ENCODE measurements at places on chromosomes 6 and 20.

DNA sequence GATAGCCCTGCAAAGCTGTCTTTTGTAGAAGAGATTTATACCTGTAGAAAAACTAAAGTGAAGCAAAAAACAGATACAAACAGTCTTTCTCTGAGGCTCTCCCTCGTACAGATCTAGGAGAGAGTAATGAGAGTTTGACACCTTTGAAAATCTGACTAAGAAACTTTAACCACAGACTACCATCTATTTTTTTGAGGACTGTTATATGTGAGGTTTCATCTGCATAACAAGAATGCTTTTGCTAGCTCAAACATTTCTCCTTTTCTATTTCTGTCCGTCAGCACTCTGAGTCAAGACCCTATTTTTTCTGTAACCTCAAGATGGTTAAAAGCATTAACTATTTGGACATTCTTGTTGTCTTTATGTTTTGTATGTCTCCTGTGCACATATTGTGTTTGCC is 193.0 kb downstream of the BTBD3 start:
- DNase-seq, result no peak

DNA sequence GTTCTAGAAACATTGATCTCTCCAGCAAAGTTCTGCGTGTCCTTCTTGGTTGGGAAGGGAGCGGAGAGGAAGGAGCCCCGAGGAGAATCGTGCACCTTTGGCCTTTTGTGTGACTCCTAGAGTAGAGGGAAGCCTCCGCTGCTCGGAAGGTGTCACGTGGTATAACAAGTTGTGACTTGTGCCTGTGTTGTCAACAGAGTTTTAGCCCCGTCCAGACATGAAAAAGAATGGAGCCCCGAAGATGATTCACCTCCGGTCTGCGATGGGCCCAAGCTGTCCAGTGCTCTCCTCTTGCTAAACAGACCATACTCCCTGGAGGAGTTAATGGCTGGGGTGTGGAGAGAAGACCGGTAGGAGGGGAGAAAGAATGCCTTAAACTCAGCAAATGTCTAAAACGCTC is 7.0 kb downstream of the EYA2 start:
- no peak for DNase-seq

DNA sequence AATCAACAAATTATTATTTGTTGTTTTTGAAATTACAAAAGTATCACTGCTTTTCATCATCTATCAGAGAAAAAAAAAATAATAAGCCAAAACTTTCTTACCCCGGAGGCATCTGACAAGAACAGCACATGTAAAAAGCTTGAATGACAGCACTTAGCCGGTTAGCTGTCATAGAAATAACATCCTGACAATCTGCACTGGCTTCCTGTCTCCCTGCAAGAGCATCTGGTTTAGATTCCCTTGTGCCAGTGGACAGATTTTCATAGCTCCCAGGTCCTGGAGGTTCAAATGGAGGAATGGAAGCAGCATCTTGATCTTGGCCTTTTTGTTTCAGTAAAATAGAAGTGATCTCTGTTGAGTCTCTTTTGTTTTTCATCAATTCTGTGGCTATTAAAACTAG is 74.8 kb downstream of the HACE1 start:
- DNase-seq, result no peak

DNA sequence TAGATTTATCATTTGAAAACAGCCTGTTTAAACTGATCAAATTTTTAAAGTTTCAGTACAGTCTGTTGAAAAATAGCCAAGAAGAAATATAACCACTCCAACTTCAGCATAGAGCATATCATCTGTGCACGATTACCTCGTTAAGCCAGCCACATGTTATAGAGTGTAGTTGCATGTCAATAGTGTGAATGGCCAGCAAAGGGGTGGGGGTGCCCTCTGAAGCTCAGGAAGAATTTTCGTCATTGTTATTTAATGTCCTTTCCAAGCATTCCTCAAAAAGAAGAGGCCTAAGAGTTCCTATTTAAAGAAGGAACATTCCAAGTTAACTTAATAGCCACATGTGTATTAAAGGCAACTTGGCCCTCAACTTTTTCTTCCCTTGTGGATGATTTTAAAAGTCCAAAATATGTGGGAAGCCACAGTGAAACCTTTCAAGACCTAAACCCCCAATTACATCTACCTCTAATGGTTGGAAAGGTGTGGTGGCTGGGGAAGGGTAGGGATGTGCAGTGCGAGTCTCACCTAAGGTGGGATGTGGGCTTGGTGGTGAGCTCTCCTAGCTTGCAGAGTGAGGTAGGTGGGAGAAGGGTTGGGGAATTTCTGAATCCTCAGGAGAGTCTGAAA is 1.8 kb upstream of the CCN2 start:
- no peak for DNase-seq

DNA sequence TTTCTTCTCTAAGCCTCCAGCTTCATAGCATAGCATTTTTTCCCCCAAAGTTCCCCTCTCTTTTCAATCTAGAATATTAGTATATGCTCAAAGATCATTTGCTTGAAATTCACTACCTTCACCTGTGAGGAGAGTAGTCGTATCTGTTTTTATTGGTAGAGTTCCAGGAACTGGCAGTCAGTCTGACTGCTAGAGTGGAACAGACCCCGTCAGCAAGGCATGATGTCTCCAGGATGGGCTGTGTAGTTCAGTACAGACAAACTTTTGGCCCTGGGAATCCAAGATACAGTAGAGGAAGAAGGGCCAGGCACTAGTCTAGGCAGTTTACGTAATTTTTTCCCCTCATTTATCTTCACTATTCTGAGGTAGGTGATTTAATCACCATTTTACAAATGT is 29.1 kb downstream of the RALY start:
- DNase-seq, result no peak

GRCh38 chr20:63183422-63184146 is 32.3 kb downstream of the YTHDF1 start:
- DNase-seq, result peak; percentile 37

GRCh38 chr6:37302086-37302686 is 44.2 kb upstream of the TMEM217 start:
- no peak for DNase-seq

DNA sequence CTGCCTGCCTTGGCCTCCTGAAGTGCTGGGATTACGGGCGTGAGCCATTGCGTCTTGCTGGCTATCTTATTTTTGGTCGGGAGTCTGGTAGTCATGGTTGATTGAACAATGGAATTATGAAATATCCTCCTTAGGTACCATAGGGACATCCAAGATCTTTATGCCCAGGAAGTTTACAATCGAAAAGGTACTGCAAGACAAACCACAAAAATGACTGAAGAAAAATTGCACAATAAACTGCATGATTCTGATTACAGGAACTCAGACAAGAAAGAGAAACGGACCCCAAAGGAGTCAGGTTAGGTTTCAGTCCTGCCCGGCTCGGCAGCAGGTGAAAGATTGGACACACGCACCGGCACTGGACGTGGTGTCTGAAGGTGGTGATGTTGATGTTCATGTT is 5.3 kb downstream of the SLC26A8 start:
- DNase-seq, result no peak

DNA sequence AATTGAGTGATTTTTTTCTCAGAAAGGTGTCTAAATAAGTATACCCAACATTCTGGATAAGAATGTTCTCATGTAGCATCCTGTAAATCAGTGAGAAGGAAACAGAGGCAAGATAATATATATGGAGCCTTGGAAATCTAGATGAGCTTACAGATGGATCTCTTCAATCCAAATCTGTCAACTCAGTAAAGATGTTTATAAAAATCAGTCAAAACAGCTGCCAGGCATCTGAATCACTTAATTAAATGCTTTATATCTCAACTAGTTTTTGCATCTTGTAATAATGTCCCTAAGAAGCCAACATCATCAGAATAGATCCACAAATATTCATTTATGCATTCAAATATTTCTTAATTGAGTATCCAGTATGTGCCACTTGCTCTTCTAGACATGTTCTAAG is 300.2 kb downstream of the KHDC1L start:
- no peak for DNase-seq

GRCh38 chr6:54624779-54625178 is 221.8 kb upstream of the FAM83B start:
- DNase-seq, result no peak

GRCh38 chr6:25035512-25036435 is 100.0 kb upstream of the RIPOR2 start:
- DNase-seq, result no peak

GRCh38 chr6:42250274-42250931 is 32.7 kb upstream of the MRPS10 start:
- no peak for DNase-seq

- no peak for DNase-seq
These were observed 3.0 kb downstream of the TCEA2 start for GRCh38 chr20:64065974-64066343.

- DNase-seq, result no peak
These were observed 20.5 kb downstream of the PTK7 start for GRCh38 chr6:43096451-43097097.

Data from activated T-cell treated with anti-CD3 and anti-CD28 coated beads for 24 hours (primary cell).